Mammary epithelial cell (primary cell): ENCODE measurements at places on chromosomes 3 and 15. TPM values are rescaled to one million over a fixed set of nuclear protein-coding genes. Genes with fewer than 3 reads are reported as not detected.
A peak's percentile ranks its signal among the peaks of the same experiment; 100 is the strongest.

- DNase-seq = no peak
These were observed 41.6 kb upstream of the SNRK start for GRCh38 chr3:43244694-43245093.

GRCh38 chr3:84100861-84101260 lies 857.9 kb upstream of the CADM2 start:
- DNase-seq = no peak

DNA sequence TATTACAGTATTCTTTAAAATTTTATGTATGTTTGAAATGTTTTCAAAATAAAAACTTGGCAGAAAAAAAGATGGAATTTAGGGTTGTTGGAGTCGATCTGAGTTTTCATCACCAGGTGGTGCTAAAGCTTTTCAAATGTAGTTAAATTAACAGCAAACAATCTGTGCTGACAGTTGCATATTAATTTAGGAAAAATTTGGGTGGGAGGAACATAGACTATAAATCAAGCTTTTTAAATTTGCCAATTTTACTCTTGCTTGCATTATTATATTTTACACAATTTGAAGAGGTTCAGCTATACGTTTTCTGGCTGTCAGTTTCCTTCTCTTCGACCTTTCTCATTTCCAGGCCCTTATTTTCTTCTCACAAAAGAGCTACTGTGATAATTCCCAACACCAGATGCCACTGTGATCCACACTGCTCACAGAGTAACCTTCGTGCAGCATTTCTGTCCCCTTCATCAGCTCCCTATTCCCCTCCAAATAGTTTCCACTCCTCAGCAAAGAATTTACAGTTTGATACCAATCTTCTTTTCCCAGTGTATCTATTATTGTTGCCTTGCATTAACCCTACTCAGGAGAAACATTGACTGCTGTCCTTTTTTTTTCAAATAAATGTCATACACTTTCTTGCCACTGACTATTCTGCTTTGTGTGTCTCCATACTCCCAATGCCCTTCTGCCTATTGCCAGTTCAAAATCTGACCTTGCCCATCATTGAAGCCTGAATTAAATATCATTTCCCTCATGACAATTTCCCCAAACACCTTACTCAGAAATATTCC lies 53.4 kb upstream of the EIF5A2 start:
- DNase-seq = peak; percentile 12

DNA sequence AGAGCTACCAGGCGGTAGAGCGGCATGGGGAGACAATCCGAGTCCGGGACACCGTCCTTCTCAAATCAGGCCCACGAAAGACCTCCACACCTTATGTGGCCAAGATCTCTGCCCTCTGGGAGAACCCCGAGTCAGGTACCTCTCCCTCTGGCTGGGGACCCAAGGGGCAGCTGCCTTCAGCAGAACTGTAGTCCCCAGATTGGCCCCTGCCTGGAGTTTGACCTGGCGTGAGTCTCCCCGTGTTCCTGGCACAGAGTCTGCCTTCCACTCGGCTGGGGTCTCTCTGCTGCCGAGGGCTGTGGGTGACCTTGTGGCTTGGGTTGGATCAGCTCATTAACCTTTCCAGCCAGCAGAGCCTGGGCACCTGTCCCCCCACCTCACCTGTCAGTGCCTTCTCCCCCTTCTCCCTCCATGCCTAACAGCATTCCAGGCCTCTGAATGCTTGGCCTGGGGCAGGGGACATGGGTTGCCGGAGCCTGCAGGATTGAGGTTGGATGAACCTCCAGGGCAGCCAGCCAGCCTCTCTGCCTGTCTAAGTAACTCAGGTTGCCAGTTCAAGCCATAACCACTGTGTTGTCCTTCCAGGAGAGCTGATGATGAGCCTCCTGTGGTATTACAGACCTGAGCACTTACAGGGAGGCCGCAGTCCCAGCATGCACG lies 6.8 kb upstream of the CHST14 start:
- no peak for DNase-seq

- DNase-seq = no peak
These were observed 2.7 kb downstream of the ZNF654 start for GRCh38 chr3:88061746-88062145.

GRCh38 chr15:78929536-78930264 lies 15.1 kb downstream of the CTSH start:
- no peak for DNase-seq

DNA sequence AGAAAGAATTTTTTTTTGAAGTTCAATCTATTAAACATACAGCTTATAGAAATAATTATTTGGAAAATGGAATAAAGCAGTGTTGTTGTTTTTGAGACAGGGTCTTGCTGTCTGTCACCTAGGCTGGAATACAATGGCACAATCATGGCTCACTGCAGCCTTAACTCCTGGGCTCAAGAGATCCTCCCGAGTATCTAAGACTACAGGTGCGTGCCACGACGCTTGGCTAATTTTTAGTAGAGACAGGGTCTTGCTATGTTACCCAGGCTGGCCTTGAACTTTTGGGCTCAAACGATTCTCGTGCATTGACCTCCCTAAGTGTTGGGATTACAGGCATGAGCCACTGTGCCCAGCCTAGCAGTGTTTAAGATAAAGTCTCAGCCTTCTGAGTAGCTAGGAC lies 8.8 kb downstream of the BNIP2 start:
- DNase-seq = no peak

DNA sequence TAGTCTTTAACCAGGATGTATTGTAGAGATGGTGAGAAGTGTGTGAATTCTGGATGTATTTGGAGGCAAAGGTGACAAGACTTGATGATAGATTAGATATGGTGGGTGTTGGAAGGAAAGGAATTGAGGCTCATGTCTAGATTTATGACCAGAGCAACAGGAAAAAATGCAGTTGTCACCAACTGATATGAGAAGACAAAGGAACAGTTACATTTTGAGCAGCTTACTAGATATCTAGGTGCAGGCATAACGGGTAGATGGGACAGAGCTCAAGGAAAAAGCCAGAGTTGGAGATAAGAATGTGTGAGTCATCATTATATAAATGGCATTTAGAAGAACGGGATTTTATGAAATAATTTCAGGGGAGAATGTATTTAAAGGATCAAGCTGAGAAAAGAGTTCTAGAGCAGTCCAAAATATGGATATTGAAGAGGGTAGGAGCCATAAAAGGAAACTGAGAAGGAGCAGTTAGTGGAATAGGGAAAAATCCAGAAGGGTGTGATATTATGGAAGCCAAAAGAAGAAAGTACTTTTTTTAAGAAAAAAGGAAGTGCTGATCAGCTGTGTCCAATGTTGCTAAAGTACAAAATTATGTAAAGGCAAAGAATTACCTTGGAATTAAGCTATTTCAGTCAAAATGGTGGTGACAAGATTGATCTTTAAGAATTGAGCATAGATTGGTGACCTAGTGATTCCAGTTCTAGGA lies 262.5 kb downstream of the CGGBP1 start:
- no peak for DNase-seq

GRCh38 chr3:176690083-176690869 lies 507.0 kb downstream of the TBL1XR1 start:
- DNase-seq = no peak

DNA sequence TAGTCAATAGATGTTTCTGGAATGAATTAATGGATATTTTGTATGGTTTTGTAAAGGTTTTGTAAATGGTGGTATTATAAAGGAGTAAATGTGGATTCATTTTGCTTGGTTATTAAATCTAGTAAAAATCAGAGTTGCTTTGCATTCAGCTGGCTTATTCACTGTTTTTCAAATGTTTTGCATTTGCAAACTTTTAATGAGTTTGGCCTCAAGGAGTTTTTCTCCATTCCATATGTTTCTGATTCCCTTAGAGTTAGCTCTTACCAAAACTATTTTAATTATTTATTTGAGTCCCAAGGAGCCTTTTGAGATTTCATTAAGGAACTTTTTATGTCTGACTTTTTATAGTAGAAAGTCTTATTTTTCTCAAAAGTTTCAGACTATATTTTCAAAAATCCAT lies 992.2 kb downstream of the DIPK2A start:
- DNase-seq = no peak

- no peak for DNase-seq
These were observed 723.8 kb downstream of the TUSC7 start for GRCh38 chr3:117433427-117433826.

DNA sequence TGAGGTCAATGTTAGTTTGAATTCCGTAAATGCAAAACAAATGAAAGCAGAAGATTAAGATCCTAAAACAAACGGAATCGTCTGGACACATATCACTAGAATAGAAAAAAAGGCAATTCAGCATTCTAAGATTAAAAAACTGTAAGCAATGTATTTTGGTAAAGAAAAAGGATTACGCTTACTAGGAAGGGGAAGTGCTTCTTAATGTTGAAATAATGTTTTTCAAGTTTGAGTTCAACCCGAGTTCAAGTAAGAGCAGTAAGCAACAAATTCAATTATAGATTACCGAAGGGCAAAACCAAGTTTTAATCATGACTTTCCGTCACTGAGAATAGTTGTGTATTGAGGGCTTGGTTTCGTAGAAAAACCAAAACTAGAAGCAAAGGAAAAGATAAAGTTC lies 637 bp downstream of the CIP2A start:
- DNase-seq = no peak

DNA sequence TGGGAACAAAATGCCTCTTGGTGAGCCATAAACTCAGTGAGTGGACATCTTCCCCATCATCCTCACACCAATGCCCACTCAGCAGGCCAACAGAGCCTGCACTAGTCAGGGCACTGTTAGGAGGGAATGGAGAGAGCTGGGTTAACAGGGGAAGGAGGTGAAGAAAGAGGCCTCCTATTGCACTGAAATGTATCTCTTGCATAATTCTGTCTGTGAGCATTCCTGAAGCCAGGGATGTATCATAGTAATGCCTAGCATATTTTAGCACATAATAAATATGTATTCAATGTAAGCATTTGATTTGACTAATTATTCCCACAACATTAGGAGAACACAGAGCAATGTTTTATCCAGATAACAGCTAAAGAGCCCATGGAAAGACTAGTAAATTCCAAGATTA lies 81.2 kb downstream of the ANO10 start:
- no peak for DNase-seq

DNA sequence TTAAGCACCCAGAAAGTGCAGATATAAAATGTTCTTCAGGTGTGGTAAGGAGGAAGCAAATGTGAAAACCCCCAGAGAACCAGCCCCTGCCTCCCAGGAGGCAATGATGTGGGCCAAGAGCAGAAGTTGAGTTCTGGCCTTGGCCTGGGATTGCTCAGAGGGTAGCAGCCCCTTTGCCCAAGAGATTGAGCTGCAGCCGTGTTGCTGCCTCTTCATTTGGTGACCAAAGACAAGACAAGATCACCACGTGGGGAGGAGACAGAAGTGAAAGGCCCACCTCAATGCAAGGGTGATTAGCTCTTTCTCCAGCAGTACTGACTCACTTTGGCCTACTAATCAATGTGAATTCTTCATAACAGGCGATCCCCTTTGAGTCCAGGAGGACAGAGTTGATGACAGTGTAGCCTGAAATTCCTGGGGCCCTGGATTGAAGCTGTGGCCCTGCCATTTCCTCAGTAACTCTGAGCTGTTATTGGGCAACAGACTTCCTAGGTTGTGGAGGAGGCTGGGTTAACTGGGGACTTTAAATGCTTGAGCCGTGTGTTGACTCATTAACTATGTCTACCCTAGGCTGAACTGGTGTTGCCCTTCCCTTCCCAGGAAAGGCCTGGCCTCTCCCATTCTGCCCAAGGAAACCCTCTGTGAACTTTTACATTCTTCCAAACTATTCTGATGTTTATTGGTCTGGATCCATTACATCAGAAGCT lies 86.5 kb downstream of the ST6GAL1 start:
- DNase-seq = peak; percentile 25

GRCh38 chr3:40398346-40398745 lies 11.4 kb downstream of the ENTPD3 start:
- DNase-seq = peak; percentile 61

DNA sequence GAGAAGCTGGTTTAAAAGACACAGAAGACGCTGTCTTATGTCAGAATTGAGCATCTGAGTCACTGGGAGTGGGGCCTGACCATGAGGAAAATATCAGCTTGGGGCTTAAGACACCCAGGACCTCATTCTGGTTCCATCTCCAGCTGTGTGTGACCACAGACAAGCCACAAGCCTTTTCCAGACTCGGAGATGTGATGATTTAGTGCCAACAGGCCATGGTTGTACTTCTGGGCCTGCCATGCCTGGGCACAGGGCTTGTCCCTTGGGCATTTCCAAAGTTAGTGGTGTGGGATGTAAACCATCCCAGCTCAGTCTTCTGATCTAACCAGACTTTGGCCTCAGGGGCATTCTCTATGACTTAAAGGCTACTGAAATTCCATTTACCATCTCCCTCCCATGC lies 269.8 kb downstream of the RYR3 start:
- DNase-seq = peak; percentile 59

DNA sequence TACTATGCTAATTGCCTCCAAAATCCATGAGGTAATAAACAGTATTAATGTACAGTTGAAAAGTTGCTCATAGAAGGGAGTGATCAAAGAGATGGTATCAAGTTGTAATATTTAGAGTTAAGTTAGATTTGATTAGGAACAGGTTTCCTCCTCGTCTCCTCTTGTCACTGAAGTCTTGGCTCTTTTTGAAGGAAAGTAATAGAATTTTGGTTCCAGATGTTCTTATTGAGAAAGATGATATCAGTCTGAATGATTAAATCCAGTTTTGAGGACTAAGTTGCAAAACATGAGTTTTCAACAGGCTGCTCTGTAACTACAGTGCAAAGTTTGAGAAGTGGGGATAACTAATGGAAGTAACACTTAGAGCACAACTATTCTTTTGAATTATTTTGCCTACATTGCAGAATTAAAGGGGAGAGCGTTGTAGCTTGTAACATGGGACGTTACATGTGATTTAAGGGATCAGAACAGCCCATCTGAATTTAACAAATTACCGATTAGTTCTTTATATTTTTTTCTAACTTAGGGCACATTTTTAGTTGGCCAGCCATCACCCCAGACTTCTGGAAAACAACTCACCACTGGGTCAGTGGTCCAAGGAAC lies 48.3 kb downstream of the MAP6D1 start:
- DNase-seq = no peak

DNA sequence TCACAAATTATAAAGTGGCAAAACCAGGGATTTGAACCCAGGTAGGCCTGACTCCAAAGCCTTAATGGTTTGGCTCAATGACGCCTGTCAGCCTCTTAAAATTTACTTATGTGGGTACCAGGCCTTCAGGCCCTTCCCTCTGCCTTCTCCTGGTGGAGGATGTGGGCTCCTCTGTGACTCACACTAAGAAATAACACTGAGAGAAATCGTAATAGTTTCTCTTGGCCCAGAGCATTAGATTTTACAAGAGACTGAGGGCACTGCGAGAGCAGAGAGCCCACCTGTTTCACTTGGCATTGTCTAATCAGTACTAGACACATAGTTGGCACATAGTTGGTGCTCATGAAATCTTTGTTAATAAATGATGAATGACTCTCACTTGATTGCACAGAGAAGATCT lies 505.2 kb downstream of the SHQ1 start:
- DNase-seq = peak; percentile 84

- no peak for DNase-seq
These were observed 65.4 kb downstream of the USF3 start for GRCh38 chr3:113630956-113631542.

CSTA gene
- 385 TPM for polyA plus RNA-seq

ARHGEF26 gene
- 1.2 TPM for polyA plus RNA-seq

CCR1 gene
- 0.01 TPM for polyA plus RNA-seq

ALAS1 gene
- 49.2 TPM for polyA plus RNA-seq

ATP13A5 gene
- not detected for polyA plus RNA-seq

CYP19A1 gene
- polyA plus RNA-seq = 0.09 TPM

CPN2 gene
- not detected for polyA plus RNA-seq

SLC28A1 gene
- polyA plus RNA-seq = not detected

MED12L gene
- polyA plus RNA-seq = 0.01 TPM
